NCI-H2171 (cell line): ENCODE measurements at places on chromosomes 13 and 19.
A peak's percentile ranks its signal among the peaks of the same experiment; 100 is the strongest.

DNA sequence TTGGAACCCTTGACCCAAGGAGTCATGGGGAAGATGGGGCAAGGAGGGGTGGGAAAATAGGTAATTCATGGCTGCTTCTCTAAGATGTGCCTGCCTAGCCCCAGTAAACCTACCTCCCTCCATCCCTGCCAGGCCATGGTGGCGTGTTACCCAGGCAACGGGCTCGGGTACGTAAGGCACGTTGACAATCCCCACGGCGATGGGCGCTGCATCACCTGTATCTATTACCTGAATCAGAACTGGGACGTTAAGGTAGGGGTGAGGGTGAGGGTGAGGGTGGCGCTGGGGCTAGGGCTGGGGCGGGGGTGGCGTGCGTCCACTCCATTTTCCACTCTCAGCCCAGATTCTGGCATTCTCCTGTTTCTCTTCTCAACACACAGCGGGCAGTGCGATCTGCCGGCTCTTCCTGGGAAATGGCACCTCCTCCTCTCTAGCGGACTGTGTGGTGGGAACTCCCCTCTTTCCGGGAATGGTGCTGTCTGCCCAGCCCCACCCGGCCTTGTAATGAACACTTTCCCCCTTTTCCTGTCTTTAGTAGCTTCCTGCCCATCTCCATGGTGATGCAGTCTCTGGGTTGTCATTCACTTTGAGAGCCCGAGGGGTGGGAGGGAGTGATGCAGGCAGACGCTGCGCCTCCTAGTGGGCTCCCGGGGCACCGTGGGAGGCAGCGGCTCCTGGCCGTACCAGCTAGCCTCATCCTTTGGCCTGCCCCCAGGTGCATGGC, 7.6 kb downstream of the EGLN2 start:
- DNase-seq, result no peak

GRCh38 chr19:48329167-48329891, 4.0 kb downstream of the EMP3 start:
- DNase-seq, result no peak

- no peak for DNase-seq
Measured at GRCh38 chr19:4057931-4058692, 8.6 kb downstream of the ZBTB7A start.

DNA sequence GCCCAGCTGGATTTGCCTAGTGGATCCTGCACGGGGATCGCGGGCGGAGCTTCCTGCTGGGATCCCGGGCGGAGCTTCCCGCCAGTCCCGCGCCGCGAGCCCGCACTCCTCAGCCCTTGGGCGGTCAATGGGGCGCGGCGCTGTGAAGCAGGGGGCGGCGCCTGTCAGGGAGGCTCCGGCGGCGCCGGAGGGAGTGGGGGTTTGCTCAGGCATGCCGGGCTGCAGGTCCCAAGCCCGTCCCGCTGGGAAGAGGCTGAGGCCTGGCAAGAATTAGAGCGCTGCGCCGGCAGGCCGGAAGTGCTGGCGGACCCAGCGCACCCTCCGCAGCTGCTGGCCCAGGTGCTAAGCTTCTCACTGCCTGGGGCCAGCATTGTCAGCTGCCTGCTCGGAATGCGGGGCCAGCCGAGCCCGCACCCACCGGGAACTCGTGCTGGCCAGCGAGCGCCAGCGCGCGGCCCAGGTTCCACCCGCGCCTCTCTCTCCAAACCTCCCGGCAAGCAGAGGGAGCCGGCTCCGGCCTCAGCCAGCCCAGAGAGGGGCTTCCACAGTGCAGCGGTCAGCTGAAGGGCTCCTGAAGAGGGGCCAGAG, 119.6 kb downstream of the PRR20E start:
- no peak for DNase-seq

- DNase-seq, result no peak
Measured at GRCh38 chr13:46389457-46390451, 2.7 kb upstream of the RUBCNL start.

- no peak for DNase-seq
Measured at GRCh38 chr13:75395901-75396300, 86.1 kb downstream of the TBC1D4 start.

DNA sequence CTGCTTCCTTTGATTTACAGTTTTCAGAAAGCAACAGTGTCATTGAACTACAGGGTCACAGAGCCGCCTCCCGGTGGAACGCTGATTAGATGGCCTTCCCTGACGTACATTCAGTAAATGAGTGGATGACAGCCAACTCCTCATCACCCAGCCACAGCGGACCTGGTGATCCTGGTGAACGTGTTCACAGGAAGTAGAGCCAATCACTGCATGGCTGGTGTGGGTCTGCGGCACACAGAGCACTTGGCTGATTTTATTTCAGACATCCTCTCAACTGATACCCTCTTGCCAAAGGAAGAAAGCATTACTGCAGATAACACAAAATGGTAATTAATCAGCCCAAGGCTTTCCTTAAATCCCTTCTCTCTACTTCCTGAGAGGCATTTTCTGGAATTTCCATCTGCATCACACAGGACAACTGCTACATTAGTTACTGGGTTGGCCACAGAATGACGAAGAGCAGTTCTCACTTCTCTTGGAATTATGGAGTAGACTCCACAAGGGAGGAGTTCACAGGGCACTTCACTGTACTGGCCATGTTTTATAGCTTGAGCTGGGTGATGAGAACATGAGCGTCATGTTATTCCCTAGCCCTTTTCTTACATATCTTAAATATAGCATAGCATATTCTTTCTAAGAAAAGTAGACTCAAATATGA, 84.0 kb upstream of the SLC7A1 start:
- no peak for DNase-seq

DNA sequence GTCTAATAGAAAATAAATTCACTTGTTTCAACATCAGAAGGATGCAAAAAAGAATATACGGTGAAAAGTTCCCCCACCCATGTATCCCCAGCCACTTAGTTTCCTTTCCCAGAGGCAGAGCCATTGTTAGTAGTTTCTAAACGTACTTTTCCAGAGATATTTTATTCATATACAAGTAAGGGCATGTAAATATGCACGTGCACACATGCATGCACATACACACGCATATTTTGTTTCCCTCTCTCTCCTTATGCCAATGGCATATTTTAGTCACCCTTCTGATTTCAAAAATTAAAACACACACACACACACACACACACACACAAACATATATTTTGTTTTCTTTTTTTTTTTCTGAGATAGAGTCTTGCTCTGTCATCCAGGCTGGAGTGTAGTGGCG, 147.4 kb downstream of the PDS5B start:
- no peak for DNase-seq

DNA sequence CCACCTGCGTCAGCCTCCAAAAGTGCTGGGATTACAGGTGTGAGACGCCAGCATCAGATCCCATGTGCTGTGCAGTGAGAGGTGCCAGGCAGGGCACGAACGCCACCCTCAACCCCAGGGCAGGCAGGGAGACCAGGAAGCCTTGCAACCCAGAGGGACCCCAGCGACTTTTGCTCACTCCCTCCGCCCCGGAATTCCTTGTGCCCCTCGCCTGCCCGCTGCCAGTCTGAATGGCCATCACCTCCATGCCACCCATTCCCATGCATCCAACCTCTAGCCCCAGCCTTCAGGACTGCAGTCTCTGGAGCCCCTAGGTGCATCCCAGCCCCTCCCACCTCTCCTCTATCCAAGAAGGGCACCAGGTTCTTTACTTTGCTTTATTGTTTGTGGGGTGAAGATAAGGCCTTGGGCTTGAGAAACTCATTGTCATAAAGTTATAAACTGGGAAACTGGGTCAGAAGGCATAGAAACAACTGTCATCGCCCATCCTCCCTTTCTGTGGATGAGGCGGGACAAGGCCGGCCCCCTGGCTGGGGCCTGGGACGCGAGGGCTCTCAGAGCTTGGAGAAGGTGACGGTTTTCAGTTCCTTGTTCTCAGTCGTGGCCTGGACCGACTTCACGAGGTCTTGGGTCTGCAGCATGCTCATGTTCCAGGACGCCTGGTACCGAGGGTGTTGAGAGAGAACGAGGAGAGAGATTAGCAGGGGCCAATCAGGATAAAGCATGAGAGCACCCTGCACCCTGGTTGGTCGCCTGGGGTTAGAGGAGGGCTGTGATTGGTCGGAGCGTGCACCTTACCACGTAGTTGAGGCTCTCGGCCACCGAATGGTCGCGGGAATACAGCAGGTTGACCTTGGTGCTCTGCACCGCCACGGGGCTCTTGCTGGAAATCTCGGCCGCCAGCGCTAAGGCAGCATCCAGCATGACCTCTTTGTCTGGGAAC, 2.6 kb upstream of the LGALS4 start:
- DNase-seq, result no peak

GRCh38 chr19:35260694-35261304, 8.0 kb upstream of the USF2 start:
- DNase-seq, result no peak

- no peak for DNase-seq
Measured at GRCh38 chr19:18414504-18415177, 4.6 kb upstream of the SSBP4 start.

GRCh38 chr13:81760316-81760715, 1419.4 kb upstream of the SPRY2 start:
- DNase-seq, result no peak

DNA sequence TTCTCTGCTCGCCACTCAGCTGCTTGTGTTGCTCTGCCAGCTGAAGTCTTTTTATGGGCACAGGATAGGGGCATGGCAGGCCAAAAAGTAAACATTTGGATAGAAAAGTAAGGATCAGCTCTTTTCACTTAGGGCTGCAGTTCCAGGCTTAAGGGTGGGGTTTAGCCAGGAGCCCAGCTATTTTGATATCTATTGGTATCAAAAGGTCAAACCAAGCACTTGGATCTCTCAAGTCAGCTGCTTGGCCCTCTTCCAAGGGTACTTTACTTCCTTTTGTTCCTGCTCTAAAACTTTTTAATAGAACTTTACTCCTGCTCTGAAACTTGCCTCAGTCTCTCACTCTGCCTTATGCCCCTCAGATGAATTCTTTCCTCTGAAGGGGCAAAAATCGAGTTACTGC, 55.7 kb upstream of the ABCC4 start:
- no peak for DNase-seq

GRCh38 chr13:29281932-29282495, 313.5 kb downstream of the SLC7A1 start:
- no peak for DNase-seq

- DNase-seq, result peak; percentile 47
Measured at GRCh38 chr19:17473041-17473440, 2.7 kb downstream of the SLC27A1 start.
